ENCODE measurements at places on chromosomes 16 and 17. TPM values are rescaled to one million over a fixed set of nuclear protein-coding genes. Genes with fewer than 3 reads are reported as not detected.
A peak's percentile ranks its signal among the peaks of the same experiment; 100 is the strongest.

The OTOA gene
- not detected for polyA plus RNA-seq

The GABARAP gene
- 847 TPM for polyA plus RNA-seq

The ZNF785 gene
- polyA plus RNA-seq = 6.9 TPM

The TBC1D3D gene
- polyA plus RNA-seq = not detected

The MTHFSD gene
- 12.4 TPM for polyA plus RNA-seq

The RAI1 gene
- polyA plus RNA-seq = 4.4 TPM

GRCh38 chr17:17077861-17078732 is 35.8 kb downstream of the MPRIP start:
- DNase-seq = no peak

DNA sequence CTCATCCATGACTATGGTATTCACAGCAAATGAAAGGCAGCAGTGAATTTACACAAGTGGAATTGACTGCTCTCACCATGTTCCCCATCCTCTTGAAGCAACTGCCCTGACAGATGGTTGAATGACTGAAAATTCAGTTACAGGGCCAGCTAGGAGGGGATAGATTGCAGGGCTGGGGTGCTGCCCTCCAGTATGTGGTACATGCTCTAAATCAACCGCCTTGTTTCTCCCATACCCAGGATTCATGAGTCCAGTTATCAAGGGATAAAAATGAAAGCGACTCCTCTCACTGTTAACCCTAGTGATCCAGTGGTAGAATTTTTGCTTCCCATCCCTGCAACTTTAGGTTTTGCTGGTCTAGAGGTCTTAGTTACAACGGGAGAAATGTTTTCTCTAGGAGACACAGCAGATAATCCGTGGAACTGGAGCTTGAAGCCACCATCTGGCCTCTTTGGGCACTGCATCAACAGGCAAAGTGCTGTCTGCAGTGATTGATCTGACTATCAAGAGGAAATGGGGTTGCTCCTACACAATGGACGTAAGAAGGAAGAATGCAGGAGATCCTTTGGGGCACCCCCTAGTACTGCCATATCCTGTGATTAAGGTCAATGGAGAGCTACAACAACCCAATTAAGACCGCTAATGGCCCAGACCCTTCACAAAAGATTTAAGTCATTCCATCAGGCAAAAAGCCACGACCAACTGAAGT is 32.0 kb downstream of the SCPEP1 start:
- peak; percentile 63 for DNase-seq

GRCh38 chr17:20284022-20284421 is 183.3 kb downstream of the LGALS9B start:
- no peak for DNase-seq

- DNase-seq = peak; percentile 55
These were observed 7.3 kb upstream of the NR1D1 start for GRCh38 chr17:40107522-40108174.

- peak; percentile 63 for DNase-seq
These were observed 2.7 kb downstream of the HOXB2 start for GRCh38 chr17:48542114-48542656.

GRCh38 chr17:66192378-66192687 is 400 bp upstream of the CEP112 start:
- no peak for DNase-seq

DNA sequence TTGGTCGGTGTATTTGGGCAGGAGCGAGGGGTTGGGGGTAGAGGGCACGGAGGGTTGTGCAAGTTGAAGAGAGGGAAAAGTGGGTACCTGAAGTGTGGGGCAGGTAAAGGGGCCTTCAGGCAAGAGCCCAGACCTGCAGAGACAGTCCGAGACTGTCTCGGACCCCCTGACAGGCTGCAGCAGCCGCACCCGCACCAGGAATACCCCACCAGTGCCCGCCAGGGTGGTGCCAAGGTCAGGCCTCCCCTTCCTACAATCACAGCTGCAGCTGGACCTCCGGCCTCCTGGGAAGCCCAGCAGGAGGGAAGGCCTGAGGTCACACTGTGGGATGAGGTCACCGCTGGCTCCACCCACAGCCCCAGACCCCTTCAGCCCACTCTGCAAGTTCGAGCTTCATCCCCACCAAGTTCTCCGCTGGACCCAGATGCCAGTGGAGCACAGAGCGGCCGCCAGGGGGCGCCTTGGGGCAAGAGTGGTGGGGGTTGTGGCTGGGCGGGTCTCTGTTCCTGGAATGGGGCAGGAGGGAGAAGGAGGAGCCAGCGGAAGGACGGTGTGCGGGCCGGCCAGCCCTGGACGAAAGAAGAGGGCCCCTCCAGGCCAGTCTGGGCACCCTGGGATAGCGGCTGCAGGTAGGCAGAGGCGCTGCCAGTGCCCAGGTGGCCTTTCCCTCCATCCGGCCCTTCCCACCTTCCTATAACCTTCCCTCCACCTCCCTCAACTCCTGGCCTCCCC is at the start of gene HSD3B7:
Gene HSD3B7, plus strand, starts transcription at position 539 of the 732 bp plus-strand sequence. CDS start 452 bp downstream, outside the sequence.
- DNase-seq = peak; percentile 89

DNA sequence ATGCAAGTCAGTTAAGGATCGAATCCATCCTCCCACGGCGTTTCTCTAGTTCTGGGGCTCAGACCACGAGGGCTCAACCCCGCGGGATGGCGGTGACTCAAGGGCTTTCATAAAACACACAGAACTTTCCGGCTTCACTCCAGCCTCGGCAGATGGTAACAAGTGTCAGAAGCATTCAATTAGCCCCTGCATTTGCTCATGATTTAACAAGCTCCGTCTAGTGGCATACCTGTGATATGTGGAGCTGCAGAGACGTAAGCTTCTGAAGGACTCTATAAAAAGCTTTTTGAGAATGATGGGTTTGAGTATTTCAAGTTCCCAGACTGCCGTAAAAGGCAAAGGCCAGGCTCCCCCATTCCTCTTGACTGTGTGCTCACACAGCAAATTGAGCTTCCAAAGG is 91.3 kb upstream of the SEC14L1 start:
- peak; percentile 40 for DNase-seq

- DNase-seq = no peak
These were observed 58.9 kb upstream of the CLEC3A start for GRCh38 chr16:77963185-77964044.

DNA sequence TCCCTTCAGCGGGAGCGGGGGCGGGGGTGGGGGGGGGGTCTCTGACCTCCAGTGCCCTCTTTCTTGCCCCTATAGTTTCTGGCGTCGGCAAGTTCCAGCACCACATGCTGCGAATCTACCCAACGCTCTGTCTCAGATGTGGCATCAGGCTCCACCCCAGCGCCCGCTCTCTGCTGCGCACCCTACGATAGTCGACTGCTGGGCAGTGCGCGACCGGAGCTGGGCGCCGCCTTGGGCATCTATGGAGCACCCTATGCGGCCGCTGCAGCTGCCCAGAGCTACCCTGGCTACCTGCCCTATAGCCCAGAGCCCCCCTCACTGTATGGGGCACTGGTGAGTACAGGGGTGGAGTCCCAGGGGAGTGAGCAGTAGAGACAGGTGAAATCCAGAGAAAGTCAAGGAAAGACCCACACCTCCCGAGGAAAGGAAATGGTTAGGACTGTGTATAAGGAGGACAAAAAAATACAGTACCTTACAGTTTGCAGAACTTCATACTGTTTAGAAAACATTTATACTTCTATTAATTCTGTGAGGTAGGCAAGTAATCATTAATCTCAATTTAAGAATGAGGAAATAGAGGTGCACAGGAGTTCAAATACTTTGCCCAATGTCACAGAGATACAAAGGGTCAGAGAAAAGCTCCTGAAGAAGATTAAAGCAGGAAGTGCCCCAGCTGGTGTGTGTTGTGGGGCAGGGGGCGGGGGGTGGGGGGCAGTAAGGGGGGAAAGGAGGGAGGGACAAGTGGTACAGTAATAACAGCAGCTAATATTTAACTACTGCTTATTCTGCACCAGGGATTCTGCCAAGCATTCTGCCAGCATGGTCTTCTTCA is 2.5 kb downstream of the IRX6 start:
- no peak for DNase-seq

- DNase-seq = no peak
These were observed 2.6 kb upstream of the AATF start for GRCh38 chr17:36945959-36946725.

- no peak for DNase-seq
These were observed 5.1 kb downstream of the C1QTNF8 start for GRCh38 chr16:1090620-1091587.

DNA sequence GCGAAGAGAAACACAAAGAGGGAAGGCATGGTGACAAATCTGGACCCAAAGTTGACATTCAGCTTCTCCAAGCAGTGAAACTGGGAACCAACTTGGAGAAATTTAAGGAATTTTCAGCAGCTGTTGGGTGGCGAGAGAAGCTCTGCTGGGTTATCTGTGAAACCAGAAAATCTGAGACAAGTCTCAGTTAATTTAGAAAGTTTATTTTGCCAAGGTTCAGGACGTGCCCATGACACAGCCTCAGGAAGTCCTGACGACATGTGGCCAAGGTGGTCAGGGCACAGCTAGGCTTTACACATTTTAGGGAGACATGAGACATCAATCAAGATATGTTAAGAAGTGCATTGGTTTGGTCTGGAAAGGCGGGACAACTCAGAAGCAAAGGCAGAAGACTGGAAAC is 11.2 kb upstream of the CD300LF start:
- DNase-seq = no peak

GRCh38 chr17:78263063-78263735 is 31.8 kb downstream of the TMEM235 start:
- DNase-seq = no peak

DNA sequence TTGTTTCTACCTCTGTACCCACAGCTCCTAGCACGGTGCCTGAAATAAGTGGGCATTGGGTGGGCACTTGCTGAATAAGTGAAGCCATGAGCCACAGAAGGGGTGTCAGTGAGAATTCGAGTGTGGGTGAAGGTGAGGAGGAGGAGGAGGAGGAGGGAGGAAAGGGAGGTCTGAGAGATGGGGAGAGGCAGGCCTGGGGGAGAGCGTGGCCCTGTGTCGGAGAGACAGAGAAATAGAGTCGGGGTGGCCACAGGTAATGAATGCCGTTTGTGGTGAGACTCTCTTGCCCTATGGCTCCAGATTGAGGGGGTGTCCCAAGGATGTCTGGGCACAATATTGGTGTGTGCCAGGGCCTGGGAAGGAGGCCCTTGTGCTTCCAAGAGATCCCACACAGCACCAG is 49.2 kb downstream of the SDK2 start:
- DNase-seq = no peak

DNA sequence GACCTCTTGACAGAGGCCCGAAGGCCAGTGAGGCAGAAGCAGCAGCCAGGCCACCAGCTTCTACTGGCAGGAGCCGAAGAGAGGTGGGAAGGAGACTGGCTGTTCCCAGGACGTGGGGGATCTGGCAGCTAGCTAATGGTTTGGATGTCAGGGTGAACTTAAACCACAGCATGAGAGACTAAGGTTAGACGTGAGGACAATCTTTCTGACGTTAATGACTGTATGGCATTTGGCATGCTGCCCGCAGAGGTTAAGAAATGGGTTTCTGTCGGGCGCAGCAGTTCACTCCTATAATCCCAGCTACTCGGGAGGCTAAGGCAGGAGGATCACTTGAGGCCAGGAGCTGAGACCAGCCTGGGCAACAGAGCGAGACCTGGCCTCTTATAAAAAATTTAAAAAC is 6.3 kb upstream of the KRT13 start:
- DNase-seq = no peak

Data from GM23248 (cell line).